ENCODE measurements at places on chromosomes 2 and 18. TPM values are rescaled to one million over a fixed set of nuclear protein-coding genes. Genes with fewer than 3 reads are reported as not detected.

DNA sequence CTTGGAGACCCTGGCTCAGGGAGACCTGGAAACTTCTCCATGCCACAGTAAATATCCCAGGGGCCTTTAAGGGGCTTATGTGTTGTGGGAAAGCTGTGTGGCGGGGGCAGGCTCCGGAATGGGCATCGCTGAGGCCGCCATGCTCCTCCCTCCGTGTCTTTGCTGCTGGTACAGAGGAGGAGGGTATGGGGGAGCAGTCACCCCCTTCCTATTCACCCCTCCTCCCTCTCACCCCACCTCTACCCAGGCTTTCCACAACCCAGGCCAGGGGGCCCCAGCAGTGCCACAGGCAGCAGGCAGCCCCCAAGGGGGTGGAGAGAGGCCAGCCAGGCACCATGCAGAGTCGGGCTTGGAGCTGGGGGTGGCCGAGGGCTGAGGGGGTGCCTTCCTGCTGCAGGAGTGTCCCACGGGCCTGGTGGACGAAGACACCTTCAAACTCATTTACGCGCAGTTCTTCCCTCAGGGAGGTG, 28.0 kb upstream of the FAHD2A start:
- DNase-seq, result no peak

DNA sequence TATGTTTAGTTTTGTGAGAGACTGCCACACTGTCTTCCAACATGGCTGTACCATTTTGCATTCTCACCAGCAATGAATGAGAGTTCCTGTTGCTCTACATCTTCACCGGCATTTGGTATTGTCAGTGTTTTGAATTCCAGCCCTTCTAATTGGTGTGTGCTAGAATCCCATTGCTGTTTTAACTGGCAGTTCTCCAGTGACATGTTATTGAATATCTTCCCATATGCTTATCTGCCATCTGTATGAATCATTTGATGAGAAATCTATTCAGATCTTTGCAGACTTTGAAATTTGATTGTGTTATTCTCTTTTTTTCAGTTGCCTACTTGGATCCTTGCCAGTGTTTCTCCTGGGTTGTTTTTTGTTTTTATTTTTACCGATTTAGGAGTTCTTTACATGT, 99.0 kb downstream of the SNTG2 start:
- DNase-seq, result no peak

DNA sequence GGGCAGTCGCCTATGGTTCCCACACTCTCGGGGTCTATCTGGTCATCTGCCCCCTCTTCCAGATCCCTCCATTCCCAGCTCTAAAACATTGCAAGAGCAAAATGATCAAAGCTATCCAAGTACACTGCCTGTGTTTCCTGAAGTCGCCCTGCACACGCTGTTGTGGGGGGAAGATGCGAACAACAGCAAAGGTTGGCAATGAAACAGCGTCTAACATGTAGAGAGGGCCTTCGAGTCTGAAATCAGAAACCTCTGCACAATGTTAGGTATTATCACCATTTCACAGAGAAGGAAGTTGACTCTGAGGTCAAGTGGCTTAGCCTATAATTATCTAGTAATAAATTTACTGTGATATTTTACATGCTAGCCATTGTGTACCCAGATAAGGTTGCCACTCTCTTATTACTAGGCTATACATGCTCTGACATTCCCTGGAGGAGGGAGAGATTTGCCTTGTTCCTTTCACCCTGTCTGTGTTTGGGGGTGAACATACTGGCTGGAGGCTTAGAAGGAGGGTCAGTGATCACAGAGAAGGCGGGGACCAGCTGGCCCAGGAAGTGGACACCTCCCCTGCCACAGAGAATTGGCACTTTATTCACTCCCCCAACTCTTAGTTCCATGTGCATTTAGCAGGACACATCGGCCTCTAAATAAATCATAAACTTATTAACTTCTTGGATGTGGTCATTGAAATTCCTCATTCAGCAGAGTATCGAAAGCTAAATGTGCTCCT, 36.8 kb downstream of the KCTD1 start:
- DNase-seq, result no peak

- DNase-seq, result no peak
Observed at GRCh38 chr2:68741238-68741637, 6.6 kb downstream of the ARHGAP25 start.

DNA sequence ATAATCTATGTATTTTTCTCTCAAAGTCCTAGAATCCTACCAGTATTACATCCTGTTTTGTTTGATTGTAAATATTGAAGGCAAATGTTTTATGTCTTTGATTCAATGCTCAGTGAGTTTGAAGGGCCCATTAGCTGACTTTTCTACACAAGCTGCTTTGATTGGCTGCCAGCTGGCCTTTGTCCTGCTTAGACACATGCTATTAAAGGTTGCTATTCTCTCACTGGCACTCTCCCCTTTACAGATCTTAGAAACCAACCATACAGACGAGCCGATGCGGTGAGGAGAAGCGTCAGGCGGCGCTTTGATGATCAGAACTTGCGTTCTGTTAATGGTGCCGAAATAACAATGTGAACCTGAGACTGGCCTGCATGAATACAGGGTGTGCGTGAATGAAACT, 69.7 kb downstream of the PRPF40A start:
- no peak for DNase-seq

- DNase-seq, result no peak
Observed at GRCh38 chr2:149725234-149725633, 137.7 kb upstream of the MMADHC start.

The CXCR2 gene
- not detected for total RNA-seq

The SH3RF3 gene
- total RNA-seq, result 0.84 TPM

The TET3 gene
- total RNA-seq, result 30.3 TPM

All from neural crest cell (in vitro differentiated cells).